A549 treated with RU486 at 1 μM for 4 hours (cell line): ENCODE measurements at places on chromosomes 2 and 18. TPM values are rescaled to one million over a fixed set of nuclear protein-coding genes. Genes with fewer than 3 reads are reported as not detected.

ANKAR gene
- 0.97 to 1.9 TPM (median 1.1 TPM) in 5 replicates for total RNA-seq

RGPD6 gene
- 5.3 to 12.2 TPM (median 9.9 TPM) in 5 replicates for total RNA-seq

PARD6G gene
- total RNA-seq = 2.0 to 4.1 TPM (median 2.9 TPM) in 5 replicates

TYW5 gene
- 5.8 to 9.0 TPM (median 7.3 TPM) in 5 replicates for total RNA-seq

CTIF gene
- total RNA-seq = 11.4 to 17.6 TPM (median 12.4 TPM) in 5 replicates

HRH4 gene
- total RNA-seq = 0.02 TPM in 1 of 5 replicates, not detected in the others

PREPL gene
- total RNA-seq = 11.9 to 24.2 TPM (median 23.4 TPM) in 5 replicates

GMPPA gene
- 33.3 to 39.2 TPM (median 37.5 TPM) in 5 replicates for total RNA-seq

LNPK gene
- 9.6 to 14.8 TPM (median 13.3 TPM) in 5 replicates for total RNA-seq

REG1B gene
- not detected in 5 replicates for total RNA-seq

COLEC11 gene
- total RNA-seq = 0.39 to 0.76 TPM (median 0.60 TPM) in 5 replicates

NFATC1 gene
- 5.1 to 6.5 TPM (median 6.2 TPM) in 5 replicates for total RNA-seq

RNU2-63P gene
- total RNA-seq = not detected in 5 replicates

LRRTM1 gene
- total RNA-seq = not detected in 5 replicates

TMBIM1 gene
- total RNA-seq = 114 to 128 TPM (median 126 TPM) in 5 replicates

DSC2 gene
- total RNA-seq = 0.93 to 1.8 TPM (median 1.3 TPM) in 5 replicates

GPR17 gene
- total RNA-seq = 0.10 TPM in 1 of 5 replicates, not detected in the others

ARHGEF33 gene
- total RNA-seq = 0.10 to 0.33 TPM (median 0.21 TPM) in 4 of 5 replicates, not detected in the other

DCDC2C gene
- total RNA-seq = 0.24 to 0.54 TPM (median 0.30 TPM) in 5 replicates

IL36B gene
- total RNA-seq = not detected in 5 replicates

GATA6 gene
- 2.0 to 2.9 TPM (median 2.6 TPM) in 5 replicates for total RNA-seq

SFTPB gene
- total RNA-seq = 0.09 to 0.37 TPM (median 0.12 TPM) in 4 of 5 replicates, not detected in the other

CASP10 gene
- total RNA-seq = 1.5 to 3.2 TPM (median 2.1 TPM) in 5 replicates

DQX1 gene
- 0.06 to 0.23 TPM (median 0.15 TPM) in 3 of 5 replicates, not detected in the others for total RNA-seq

PLA2R1 gene
- 1.4 to 2.9 TPM (median 2.6 TPM) in 5 replicates for total RNA-seq

AQP12A gene
- total RNA-seq = not detected in 5 replicates
